ENCODE measurements at places on chromosomes 13 and 19.

DNA sequence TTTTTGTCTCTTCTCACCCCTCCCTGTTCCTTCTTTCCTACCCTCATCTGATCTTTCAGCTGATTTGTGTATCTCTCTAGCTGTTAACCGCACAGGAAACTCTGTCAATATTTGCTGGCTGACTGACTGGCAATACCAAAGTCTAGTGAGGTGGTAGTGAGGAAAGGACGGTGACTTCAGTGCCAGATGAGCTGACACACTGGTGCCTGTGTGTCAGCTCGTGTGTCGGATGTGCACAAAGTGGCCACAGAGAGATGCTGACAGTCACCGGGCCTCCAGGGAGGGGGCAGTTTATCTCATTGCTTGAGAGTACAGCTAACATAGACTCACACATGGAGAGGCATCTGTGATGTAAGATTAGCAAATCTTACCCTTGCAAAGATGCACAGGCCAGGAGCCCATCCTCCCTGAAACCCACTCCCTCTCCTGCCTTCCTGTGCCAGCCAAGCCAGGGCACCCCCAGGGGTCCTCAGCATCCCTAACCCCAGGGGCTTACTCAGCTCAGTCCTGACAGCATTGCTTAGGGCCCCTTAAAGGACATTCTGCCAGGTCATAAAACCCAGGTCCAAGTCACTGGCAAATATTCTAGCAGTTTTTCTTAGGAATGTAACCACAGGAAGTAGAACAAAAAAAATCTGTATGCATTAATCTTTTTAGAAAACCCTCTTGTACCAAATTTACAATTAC, 80.2 kb downstream of the SHISA2 start:
- no peak for DNase-seq

DNA sequence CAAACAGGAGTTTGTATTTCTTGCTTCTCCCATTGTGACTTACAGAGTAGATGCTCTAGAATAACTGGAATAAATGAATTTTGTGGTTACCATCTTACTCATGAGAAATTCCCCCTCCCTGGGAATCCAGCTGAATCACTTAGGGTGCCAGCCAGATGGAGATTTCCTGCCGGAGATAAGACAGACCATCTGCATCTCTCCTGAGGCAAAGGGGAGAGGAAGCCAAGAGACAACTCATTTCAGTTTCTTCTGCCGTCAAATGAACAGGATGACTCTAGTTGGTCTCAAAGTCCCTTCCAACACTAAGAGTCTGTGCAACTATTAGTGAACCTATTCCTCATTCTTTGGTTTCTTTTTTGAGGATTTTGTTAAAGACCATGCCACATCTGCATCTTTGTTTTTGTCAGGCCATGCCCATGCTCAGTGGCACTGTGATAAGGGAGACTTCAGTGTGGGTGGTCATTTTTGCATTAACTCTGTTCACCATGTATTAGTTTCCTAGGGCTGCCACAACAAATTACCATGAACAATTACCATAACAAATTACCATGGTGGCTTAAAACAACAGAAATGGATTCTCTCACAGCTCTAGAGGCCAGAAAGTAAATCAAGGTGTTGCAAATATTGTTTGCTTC, 112.8 kb downstream of the NDFIP2 start:
- no peak for DNase-seq

DNA sequence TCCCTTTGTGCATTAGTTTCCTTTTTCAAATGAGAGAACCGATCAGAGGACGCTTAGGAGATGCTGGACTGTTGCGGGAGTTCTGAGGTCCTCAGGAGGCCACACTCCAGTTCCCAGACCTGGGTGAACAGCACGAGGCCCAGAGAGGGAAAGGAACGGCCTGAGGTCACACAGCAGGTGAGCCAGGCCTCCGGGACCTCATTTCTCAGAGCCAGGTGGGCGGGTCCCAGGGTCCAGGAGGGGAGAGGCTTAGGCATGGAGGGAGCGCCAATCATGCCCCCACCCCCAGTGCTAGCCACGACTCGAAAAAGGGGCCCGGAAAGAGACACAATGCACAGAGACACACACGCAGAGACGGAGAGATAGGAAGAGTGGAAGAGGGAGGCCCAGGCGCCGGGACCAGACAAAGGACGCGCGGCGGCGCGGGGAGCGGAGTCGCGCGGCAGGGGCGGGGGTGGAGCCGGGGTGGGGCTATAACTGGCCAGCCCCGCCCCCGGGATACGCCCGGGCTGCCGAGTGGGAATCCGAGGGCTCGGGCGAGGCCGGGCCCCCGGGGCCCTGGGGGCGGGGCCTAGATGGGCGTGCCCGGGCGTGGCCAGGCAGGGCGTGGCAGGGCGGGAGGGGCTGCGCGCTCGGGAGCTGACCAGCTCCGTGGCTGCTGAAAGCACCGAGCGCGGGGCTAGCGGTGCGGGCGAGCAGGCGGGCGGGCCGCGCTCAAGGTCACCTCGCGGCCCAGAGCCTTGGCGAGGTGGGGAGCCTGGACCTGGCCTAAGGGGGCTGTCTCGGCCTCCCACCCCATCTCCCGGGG, 1.6 kb downstream of the ELAVL3 start:
- DNase-seq: no peak

GRCh38 chr19:47404334-47405196, 14.8 kb downstream of the MEIS3 start:
- no peak for DNase-seq

GRCh38 chr13:80334597-80335260, 6.2 kb downstream of the SPRY2 start:
- DNase-seq: no peak

DNA sequence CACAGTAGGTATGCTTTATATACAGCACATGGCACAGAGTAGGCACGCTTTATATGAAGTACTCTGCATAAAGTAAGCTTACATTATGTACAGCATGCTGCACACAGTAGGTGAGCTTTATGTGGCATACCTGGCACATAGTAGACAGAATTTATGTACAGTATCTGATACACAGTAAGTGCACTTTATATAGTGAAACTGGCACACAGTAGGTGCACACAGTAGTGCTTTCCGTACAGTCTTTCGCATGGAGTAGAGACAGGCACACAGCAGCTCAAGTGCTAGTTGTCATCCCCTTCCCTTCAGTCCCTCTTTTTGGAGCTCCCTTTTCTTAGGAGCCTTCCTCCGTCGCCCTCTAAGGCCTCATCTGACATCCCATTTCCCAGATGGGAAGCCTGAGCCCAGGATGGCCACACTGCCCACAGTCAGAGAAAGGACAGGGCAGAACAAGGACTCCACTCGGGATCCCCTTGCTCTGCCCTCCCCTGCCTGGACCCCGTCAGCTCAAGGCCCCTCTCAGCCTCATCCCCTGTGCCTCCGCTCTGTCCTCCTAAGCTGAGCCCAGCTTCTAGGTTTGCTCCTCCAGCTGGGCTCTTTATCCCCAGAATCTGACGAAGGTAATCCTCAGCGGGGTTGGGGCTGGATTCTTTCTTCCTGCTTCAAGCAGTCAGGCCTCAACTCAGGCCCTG, 852 bp upstream of the CYP4F12 start:
- DNase-seq: no peak

DNA sequence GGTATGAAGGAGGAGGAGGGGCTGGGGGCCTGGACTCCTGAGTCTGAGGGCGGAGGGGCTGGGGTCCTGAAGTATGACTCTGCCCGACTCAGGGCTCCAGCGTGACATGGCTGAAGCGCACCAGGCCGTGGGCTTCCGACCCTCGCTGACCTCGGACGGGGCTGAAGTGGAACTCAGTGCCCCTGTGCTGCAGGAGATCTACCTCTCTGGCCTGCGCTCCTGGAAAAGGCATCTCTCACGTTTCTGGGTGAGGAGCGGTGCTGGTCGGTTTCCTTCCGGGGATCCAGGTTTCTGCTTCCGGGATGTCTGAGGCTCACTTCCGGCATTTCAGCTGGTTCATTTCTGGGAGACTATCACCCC, 1.2 kb downstream of the CPT1C start:
- DNase-seq: no peak

- no peak for DNase-seq
These were observed 55.9 kb downstream of the ZC3H13 start for GRCh38 chr13:45996631-45997030.

- DNase-seq: peak; percentile 50
These were observed 647 bp downstream of the RNF225 start for GRCh38 chr19:58395979-58396627.

- DNase-seq: peak; percentile 76
These were observed 7.3 kb upstream of the RANBP3 start for GRCh38 chr19:5985098-5985783.

DNA sequence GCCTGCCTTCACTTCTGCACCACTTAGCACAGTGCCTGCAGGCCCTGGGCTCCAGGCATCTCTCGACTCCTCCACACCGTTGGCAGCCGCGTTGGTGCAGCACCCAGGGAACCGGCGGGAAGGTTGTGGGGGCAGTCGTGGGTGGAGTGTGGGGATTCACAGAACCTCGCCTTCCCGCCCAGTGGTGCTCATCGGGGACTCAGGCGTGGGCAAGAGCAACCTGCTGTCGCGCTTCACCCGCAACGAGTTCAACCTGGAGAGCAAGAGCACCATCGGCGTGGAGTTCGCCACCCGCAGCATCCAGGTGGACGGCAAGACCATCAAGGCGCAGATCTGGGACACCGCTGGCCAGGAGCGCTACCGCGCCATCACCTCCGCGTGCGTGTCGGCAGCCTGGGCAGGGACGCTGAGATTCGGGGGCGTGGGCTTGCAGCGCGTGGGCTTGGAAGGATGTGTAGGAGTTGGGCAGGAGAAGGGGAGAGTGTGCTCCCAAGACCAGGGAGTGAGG, 9.6 kb downstream of the RAB11B start:
- peak; percentile 56 for DNase-seq

Data from thyroid gland (tissue), 4 donors.